Breast epithelium (tissue), 4 donors: ENCODE measurements at places on chromosomes 6 and 20. TPM values are rescaled to one million over a fixed set of nuclear protein-coding genes. Genes with fewer than 3 reads are reported as not detected.

DNA sequence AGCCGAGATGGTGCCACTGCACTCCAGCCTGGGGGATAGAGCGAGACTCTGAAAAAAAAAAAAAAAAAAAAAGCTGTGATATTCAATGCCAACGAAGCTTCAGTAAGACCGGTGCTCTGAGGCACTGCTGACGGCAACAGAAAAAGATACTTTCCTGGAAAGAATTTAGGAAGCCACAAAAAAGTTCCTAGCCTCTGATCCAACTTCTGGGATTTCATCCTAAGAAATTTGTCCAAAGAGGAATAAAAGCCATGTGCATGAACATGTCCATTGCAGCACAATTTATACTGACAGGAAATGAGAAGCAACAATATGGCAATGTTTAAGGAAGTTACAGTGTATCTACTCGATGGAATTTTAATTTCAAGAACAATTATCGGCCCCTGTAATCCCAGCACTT lies 24.5 kb upstream of the CARMIL1 start:
- DNase-seq: no peak

DNA sequence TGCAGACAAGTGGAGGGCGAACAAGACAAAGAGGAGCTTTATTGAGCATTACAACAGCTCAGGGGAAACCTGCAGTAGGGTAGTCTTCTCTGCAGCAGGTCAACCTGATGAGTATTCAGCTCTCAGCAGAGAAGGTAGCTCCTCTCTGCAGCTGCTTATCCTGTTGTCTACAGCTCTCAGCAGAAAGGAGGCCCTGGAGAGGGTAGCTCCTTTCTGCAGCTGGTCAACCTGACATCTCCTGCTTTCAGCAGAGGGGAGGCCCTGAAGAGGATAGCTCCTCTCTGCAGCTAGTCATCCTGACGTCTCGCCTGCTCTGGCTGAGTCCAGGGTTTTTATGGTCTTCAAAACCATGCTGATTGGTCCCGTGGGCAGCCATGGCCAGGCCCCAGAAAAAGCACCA lies 113.6 kb downstream of the CD24 start:
- no peak for DNase-seq

DNA sequence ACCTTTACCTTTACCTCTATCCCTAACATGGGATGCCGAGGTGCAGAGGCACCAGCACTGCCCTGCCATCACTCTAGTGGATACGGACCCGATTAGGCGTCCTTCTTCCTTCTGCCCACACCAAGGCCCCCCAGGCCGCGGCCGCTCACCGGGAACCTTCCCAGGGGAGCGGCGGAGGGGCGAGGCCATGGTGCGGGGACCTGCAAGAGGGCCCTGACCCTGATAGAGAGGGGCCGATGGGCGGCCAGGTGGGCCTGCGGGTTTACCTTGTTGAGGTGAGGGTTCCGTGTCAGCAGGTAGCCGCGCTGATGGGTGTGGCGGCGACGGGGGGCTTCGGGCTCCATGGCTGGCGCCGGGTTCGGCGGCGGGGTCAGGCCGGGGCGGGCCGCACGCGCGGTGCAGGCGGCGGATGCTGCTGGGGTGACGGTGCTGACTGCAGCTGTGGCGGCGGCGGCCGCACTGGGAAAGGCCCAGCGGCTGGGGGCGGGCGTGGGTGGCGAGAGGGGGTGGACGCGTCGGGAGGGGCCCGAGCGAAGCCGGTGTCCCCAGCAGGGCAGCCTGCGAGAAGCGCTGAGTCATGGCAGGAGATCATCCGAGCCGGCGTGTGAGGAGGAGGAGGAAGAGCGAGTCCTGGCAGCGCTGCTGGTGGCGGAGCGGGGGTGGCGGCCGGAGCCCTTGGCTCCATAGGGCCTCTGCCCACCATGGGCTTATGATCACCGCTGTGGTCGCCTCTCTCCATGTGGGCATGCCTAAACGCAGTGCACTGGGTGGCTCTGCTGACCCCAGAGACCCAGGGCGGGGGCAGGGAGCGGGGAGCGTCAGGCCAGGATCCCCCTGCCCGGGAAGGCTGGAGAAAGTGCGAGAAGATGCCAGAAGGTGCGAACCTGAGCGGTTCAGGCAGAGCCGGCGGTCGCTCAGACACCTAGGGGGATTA lies at the start of gene ME1:
TSS of gene ME1 (minus strand) at position 441 of the 934 bp plus-strand sequence. CDS start at position 344, 97 bp downstream.
- no peak for DNase-seq

GRCh38 chr6:52503851-52504781 lies 72.7 kb downstream of the TRAM2 start:
- peak; percentile 97 for DNase-seq

DNA sequence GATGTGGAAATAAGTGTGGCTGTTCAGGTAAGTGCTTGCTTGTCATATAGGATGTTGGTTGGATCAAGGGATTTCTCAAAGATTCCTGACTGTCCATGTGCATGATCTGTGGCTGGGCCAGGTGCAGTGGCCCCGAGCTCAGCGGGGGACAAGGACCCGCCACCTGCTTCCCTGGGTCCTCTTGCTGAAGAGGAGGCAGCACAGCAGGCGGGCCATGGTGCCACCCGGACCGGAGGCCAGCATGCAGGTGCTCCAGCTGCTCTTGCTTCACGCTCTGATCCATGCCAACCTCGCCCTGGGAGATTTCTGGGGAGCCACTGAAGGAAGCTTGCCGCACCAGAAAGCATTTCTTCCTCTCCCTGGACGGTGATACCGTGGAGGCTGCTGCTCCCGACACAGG lies 173.8 kb downstream of the HIVEP2 start:
- DNase-seq: no peak

DNA sequence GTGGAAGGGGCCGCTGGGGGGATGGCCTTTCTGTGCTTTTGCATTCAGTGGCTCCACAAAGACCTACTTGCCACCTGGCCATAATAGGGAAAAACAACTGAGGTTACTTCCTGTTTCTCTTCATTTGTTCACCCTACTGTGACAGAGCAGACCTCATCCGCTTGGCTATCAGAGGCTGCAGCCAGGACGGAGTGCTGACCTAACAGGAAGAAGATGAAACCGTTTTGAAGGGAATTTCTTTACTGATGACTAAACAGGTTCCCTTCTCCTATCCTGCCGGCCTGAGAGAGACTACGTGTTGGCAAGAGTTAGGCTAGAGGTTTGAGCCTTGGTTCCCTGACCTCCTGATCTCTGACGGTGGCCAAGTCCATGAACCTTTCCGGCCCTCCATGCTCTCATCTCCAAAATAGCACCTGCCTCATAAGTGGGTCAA lies 21.3 kb downstream of the PRR18 start:
- no peak for DNase-seq

GRCh38 chr6:44494011-44494501 lies 106.5 kb downstream of the CDC5L start:
- DNase-seq: no peak

GRCh38 chr6:155341130-155341828 lies 27.0 kb upstream of the TFB1M start:
- DNase-seq: no peak

- DNase-seq: no peak
Measured at GRCh38 chr6:158686791-158687381, 37.0 kb downstream of the SYTL3 start.

ZC2HC1B gene
- not detected for total RNA-seq

ARMC2 gene
- total RNA-seq: 7.2 TPM
